Activated CD4-positive, alpha-beta T cell treated with anti-CD3 and anti-CD28 coated beads, Interleukin-2, Interleukin-6, amounts not matched to agents 100 ng/mL and 50 ng/mL, durations not matched to agents 16 hours and 8 hours (primary cell): ENCODE measurements at places on chromosomes 1 and 21.
A peak's percentile ranks its signal among the peaks of the same experiment; 100 is the strongest.

DNA sequence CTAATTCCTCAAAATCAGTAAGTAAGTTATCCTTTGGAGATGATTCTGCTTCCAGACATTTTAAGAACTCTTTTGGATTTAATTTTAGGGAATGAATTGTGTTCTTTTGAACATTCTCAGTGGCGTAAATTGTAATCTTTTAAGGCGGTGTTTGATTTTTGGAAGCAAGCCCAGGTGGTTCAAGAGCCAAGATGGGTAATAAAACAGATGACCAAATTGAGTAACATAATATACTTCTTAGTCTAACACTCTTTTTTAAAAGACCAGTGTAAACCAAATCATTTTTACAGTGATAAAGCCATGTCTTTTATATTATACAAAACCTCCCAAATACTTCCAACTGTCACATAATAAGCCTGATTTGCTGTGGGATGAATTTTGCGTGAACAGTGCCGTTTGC is 133.8 kb downstream of the LRRC40 start:
- DNase-seq: no peak

GRCh38 chr1:90838720-90839119 is 121.6 kb upstream of the BARHL2 start:
- DNase-seq: no peak

DNA sequence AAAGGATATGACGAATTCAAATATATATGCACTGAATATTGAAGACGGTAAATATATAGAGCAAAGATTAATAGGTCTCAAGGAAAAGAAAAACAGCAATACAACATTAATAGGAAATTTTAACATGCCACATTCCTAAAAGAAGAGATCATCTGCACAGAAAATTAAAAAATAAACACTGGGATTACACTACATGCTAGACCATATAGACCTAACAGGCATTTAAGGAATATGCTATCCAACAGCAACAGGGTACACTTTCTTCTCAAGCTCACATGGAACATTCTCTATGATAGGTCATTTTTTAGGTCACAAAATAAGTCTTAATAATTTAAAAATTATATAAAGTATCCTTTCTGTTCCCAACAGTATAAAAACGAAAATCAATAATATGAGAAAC is 1038.3 kb downstream of the KCNT2 start:
- DNase-seq: no peak

DNA sequence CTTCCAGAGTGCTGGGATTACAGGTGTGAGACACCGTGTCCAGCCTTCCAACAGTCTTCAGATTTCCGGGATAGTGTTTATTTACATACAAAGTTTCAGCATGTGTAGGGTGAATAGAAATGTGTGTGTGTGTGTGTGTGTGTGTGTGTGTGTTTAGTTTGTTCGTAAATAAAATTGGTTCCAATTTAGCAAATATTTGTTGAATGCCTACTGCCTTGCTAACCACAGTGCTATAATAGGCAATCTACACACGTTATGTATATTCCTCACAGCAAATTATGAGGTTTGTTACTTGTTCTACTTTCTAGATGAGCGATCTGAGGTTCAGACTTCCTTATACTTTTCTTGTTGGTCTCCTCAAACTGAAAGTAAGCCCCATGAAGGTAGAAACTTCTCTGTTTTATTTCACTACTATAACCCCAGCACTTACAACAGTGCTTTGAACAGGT is 32.8 kb upstream of the EPS15 start:
- DNase-seq: peak; percentile 60

- DNase-seq: no peak
Observed at GRCh38 chr1:1205769-1206375, 520 bp downstream of the TNFRSF18 start.

GRCh38 chr1:167121375-167122120 is 27.7 kb downstream of the STYXL2 start:
- peak; percentile 34 for DNase-seq

- DNase-seq: no peak
Observed at GRCh38 chr1:20074725-20075171, 4.8 kb downstream of the PLA2G5 start.

GRCh38 chr1:183124259-183124658 is 61.8 kb upstream of the LAMC2 start:
- no peak for DNase-seq

DNA sequence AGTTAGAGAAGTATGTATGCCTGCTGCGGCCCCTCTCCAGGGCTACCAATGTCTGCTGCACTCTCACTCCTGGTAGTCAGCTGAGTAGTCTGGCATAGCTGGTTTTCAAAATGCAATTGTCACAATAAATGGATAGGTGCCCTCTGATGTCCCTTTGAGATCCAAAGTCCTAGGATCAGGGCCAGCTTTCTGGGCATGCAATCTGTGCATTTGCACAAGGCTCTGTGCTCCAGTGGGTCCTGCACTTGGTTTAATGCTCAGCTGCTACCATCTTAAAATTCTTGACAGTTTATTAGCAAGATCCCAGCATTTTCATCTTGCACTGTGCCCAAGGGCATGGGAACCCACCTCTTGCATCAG is 233.8 kb downstream of the LTN1 start:
- DNase-seq: no peak

GRCh38 chr1:176379626-176380339 is 83.2 kb upstream of the PAPPA2 start:
- no peak for DNase-seq

DNA sequence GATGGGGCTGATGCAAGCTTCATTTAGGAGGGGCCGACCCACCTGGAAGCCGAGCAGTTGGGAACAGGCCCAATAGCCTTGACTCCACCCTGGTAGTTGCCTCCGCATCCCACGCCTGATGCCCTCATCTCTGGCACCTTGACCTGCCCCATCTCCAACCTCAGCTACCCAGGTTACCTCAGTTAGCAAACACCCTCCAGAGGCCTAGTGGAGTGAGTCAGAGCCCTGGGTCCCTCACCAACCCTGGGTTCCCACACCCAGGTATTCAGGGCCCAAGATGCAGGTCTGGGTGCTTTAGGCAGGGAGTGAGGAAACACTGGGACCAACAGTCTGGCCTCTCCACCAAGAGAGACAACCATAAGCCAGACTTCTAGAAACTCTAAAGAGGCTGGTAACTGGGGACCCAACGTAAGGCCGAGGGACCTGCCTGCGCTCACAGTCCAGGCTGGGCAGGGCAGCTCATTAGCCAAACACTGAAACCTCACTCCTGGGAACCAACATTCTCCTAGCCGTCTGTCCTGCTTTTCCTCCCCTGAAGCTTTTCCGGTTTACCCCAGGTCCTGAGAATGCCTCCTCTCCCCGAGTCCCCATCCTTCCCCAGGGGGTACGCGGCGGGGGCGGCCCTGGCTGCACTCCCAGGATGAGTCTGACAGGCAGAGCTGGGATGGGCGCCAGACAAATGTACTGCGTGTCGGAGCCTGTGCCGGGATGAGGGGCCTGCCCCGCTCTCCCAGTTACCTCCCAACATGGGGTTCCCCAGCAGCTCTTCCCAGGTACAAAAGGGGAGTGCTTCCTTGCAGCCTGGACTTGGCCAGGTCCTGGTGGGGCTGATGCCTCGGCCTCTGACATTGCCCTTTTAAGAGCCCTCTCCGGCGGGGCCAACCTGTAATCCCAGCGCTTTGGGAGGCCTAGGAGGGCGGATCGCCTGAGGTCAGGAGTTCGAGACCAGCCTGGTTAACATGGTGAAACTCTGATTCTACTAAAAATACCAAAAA is 8.9 kb upstream of the CELSR2 start:
- DNase-seq: peak; percentile 33

DNA sequence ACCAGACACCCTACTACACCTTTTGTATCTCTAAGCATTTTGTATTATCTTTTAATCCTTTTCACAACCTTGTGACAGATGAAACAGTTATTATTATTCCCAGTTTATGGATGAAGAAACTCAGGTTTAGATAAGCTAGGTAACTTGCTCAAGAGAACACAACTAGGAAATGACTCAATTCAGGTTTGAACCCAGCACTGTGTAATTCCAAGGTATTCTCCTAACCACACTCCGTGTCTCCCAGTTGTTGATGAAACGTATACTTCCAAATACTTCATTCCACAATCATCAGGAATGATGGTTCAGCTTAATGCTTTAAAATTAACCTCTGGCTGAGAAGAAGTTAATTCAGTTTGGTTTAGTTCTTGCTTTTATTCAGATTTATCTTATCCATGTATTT is 51.7 kb upstream of the MRPS6 start:
- DNase-seq: no peak

DNA sequence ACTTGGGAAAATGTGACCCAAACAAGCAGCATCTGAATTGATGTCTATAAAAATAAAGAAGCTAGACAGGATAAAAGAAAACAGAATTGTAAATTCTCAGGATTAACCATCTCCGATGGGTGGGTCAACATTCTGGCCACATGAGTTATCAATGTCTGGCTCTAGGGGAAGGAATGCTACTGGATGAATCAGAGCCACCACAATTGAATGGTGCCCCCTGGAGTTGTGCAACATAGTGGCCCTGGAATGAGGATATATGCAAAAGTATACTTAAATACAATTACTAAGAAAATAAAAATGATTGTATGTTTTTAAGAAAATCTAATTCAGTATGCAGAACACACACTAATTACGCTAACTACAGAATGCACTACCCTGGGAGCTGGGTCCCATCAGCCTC is 185.6 kb downstream of the TGFBR3 start:
- no peak for DNase-seq

GRCh38 chr1:4611563-4612341 is 42.7 kb upstream of the AJAP1 start:
- DNase-seq: no peak

DNA sequence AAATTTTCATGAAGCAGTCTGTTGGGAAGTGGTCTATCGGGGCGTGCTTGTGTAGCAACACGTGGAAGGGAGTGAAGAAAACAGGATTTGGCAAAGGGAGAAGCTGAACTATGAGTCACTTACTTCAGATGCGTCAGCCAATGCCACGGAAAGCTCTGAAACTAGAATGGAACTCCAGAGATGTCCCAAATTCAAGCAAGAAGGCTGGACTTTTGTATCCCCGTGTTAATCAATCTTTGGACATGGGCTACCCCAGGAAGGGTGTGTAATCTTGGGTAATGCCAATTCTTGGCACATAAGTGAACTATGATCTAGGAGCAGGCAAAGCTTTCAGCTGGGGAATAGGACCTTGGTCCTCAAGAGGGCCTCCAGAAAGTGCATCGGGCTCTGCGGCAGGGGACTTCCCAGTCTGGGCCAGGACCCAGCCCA is 102.6 kb downstream of the ADSS2 start:
- DNase-seq: no peak

- DNase-seq: no peak
Observed at GRCh38 chr1:151009206-151009587, 948 bp downstream of the PRUNE1 start.

- DNase-seq: no peak
Observed at GRCh38 chr1:202130816-202131522, 8.3 kb downstream of the GPR37L1 start.

GRCh38 chr1:86530211-86530845 is 16.6 kb upstream of the CLCA4 start:
- DNase-seq: no peak

- no peak for DNase-seq
Observed at GRCh38 chr1:198018529-198018928, 101.4 kb downstream of the LHX9 start.

GRCh38 chr1:205542367-205542766 is 37.9 kb downstream of the CDK18 start:
- DNase-seq: no peak

- no peak for DNase-seq
Observed at GRCh38 chr21:34129901-34130715, 56.7 kb downstream of the MRPS6 start.

DNA sequence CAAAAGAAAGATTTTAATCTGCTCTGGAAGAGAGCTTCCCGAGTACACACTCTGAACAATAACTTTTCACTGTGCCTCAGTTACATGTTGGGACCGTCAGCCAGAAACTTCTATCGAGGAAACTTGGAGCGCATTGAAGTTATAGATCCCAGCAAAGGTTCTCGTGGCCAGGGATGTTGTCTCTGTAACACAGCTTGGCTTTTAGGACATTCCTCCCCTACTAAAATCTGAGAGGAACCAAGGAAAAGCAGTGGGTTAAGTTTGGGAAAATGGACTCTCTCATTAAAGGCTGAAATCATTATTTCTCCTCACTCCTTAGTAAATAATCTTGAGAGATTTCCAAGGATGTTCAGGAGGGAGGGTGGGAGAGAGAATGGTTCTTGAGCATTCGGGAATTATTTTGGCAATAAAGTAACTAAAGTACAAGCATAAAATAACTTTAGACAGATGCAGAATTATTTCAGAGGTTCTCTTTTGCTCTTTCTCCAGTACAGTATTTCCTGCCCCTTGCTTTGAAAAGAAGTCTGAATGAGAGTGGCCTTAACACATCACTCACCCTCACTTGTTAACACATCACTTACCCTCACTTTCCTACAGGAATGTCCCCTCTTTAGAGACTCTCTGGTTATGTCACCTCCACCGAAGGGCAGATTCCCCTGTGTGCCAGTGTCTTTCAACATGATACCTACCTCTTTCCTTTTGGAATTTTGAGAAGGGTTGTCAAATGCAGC is 1.8 kb upstream of the NFIA start:
- DNase-seq: no peak

DNA sequence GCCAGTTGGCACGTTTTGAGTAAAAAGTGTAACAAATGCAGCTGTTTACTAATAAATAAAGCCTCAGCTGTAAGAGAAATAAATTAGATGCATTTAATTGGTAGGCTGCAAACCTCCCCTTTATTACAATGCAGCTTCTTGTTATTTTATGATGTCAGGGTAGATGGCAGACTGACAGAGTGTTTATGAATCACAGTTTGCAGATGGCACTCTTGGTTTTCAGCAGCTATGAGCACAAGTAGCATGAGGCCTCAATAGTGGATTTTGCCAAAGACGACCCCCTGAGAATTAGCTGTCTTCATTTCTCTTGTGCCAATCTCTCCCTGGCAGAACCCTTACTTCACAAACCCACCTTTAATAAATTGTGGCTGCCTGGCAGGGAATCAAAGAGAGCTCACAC is 161.2 kb upstream of the C1orf87 start:
- no peak for DNase-seq

GRCh38 chr1:234250747-234251146 is 122.5 kb upstream of the COA6 start:
- no peak for DNase-seq

- no peak for DNase-seq
Observed at GRCh38 chr1:235455823-235456222, 48.4 kb downstream of the B3GALNT2 start.

DNA sequence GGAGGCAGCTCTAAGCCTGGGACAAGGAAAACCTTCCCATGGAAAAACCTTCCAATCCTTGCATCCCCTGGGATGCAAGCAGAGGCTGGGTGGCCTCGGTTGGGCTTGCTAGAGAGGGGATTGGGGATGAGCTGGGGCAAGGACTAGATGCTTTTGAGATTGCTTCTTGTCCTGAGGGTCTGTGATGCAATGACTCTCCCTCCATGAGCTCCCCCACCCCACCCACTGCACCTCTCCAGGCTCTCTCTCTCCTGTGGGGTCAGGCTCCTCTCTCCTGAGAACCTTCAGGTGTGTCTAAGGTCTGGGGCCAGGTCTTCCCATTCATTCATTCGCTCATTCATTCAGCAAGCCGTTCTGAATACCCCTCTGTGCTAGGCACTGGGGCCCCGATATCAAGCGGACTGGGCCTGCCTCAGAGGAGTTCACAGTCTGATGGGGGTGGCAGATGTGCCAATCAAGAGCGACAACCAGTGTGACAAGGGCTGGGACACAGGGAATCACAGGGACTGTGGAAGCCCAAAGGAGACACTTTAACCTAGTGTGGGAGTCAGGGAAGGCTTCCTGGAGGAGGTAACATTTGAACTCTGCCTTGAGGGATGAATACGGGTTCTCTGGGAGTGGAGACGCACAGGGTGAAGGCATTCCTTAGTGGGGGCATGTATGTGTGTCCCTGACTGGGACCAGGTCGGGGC is 6.5 kb downstream of the LDLRAD1 start:
- DNase-seq: no peak
